ENCODE measurements at places on chromosomes 3 and 15.

DNA sequence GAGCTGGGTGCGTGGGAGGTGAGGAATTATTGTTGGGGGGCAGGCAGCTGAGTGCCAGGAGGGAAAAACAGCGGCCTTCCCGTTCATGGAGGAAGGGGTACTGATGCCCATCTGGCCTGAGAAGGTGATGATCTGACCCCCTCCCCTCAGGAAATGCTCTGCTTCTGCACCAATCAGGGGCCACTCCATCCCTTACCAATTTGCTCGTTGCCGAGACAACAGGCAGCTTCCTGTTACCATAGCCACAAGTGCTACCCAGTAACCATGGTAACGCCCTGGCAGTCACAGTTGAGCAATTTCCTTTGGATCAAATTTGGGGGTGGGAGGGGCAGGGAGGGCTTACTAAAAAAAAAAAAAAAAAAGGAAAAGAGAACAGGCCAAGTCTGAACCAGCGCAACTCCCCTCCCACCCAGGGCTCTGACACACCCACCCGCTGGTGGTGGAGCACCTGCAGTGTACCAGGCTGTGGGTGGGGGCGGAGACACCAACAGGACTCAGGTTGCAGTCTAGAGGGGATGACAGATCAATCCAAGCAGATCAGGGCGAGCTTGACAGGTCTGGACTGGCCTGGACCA, 13.7 kb downstream of the CELF6 start:
- DNase-seq, result no peak

DNA sequence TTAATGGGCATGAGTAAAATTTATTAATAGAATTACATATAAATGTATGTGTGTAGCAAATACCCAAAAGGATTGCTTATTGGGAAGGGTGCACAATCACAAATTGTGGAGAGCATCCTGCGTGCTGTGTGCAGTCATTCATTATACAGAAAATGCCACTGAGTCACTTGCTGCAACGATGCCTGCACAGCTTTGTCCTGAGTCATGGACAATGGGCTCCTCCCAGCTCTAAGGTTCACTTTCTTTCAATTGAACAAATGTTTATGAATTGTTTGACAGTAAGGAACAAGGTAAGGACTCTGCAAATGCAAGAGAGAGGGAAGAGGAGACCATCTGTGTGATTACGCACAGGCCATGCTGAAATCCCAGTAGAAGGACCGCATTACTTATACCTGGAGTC, 18.7 kb downstream of the CFAP161 start:
- DNase-seq, result no peak

DNA sequence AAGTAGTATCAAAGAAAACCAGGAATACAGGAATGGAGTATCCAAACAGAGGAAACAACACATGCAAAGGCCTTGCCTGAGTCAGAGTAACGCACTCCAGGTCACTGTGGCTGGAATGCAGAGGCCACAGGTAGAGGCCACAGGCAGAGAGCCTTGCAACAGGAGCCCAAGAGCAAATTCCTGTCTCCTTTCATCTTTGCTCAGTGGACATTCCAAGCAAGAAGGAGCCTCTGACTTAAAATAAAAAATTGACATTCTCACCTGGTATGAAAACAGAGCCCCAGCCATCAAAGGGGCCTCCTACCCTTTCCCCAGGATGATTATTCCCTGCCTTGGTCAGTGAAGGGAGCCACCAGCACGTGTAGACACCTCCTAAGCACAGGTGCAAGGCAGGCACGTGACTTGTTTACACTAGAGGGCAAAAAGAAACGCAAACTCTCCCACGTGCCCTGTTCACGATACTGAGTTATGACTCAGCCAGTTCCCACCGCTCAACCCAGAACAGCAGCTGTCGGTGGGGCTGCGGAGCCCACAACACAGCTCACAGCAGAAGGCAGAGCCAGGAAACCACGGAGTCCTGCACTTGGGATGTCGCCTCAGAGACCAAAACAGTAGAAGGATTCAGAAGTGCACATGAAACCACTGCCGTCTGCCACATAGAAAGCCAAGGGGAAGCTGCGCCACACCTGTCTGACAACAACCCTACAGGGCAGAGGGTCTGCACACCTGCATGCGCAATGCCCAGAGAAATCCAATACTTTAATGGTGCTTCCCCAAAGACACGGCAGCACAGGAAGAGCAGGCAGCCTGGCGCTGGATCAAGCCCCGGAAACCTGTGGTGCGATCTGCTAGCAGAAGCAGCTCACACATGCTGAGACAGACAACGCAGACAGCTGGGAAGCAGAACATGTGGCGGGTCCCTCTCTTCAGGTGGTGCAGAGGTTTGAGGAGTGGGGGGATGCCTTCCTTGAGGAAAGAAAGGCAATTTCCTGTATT, 52.1 kb downstream of the ITGB5 start:
- no peak for DNase-seq

- DNase-seq, result no peak
Measured at GRCh38 chr3:72171946-72172345, 387.0 kb upstream of the PROK2 start.

DNA sequence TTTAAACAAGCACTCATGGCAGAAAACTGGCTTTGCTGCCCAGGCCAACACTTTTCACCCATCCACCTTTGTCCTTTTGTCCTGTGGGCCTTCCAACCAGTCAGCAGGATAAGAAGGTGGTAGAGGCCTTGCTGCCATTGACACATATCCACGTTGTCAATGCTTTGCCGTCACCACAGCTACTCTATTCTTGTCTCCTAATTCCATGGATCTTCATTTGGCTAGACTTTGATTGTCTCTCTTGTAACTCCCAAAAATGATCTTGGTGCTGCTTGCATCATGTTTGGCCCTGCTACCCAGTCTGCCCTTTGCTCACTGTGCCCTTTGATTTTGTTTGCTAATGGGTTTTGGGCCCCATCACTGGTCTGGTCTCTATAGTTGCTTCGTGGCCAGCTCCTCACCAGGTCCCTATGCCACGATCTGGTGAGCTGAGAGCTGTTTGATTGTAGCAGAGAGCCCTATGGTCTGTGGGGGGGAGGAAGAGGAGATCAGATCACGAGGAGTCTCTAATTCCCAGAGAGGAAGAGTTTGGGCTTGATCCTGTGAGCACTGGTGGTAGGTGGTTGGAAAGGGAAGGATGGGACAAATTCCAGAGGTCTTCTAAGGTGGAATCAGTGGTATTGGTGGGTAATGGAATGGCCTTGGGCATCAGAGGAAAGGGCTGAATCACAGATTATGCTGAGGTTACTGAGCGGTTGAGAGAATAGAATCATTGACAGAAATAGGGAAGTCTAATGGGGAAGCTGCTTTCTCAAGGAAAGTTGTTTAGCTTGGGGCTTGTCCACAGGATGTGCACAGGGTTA, 40.3 kb downstream of the ABHD2 start:
- DNase-seq, result no peak
